H1 (cell line): ENCODE measurements at places on chromosomes 6 and 20. TPM values are rescaled to one million over a fixed set of nuclear protein-coding genes. Genes with fewer than 3 reads are reported as not detected.

FOXA2 gene
- 0.34 TPM in 1 of 2 replicates, not detected in the other for total RNA-seq

CAGE1 gene
- total RNA-seq: 0.09 TPM in 1 of 2 replicates, not detected in the other

PRL gene
- not detected in 2 replicates for total RNA-seq

ORC3 gene
- total RNA-seq: 54.4 and 60.9 TPM in 2 replicates

APOBEC2 gene
- total RNA-seq: not detected in 2 replicates

DNA sequence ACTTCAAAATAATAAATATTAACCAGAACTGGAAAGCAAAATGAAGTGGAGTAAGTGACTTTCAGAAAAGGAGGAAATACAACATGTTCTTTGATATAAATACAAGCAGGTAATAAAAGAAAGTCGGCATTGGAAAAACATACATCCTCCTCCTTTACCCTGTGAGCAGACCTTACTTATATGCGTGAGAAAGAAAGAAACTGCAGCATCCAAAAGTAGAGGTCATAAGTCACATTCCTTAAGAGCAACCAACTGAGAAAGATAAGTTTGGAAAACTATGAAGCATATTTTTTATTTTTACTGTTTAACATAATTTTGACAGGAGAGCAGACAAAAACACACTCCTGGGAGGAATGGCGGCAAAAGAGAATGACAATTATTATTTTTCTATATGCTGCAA lies 155.5 kb downstream of the HACE1 start:
- H3K4me3 ChIP-seq: no peak overlapping the region
- DNase-seq: no peak
- H3K27ac ChIP-seq: no peak overlapping the region
- peaks cover 6% of the 10 kb centered on the region; the same call in 1 of the 2 replicates for H3K4me1 ChIP-seq
- H3K36me3 ChIP-seq: no peaks in the 10 kb centered on the region
- H3K27me3 ChIP-seq: no peaks in the 10 kb centered on the region

GRCh38 chr6:23875006-23875405 lies 251.0 kb upstream of the NRSN1 start:
- no peak overlapping the region for H3K4me3 ChIP-seq
- H3K4me1 ChIP-seq: no peaks in the 10 kb centered on the region
- DNase-seq: no peak
- H3K36me3 ChIP-seq: no peaks in the 10 kb centered on the region
- H3K27ac ChIP-seq: no peak overlapping the region
- H3K27me3 ChIP-seq: no peaks in the 10 kb centered on the region

DNA sequence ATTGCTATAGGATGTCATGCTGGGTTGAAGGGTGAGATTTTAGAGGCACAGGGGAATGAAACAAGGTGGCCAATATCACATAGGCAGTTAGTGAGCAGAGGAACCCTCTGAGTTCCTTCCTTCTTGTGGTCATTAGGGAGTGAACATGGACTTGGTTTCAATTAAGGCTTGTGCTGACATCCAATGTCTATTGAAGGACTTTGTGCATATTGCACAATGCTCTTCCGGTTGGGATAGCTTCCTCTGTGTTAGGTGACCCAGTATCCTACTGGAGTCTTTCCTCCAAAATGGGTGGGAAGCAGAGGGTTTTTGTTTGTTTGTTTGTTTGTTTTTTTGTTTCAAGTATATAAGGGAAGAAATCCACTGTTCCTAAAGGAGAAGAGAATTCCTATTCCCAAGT lies 98.5 kb downstream of the HDGFL1 start:
- H3K4me1 ChIP-seq: no peaks in the 10 kb centered on the region
- no peak overlapping the region for H3K27ac ChIP-seq
- no peak for DNase-seq
- no peaks in the 10 kb centered on the region for H3K27me3 ChIP-seq
- H3K4me3 ChIP-seq: no peak overlapping the region

DNA sequence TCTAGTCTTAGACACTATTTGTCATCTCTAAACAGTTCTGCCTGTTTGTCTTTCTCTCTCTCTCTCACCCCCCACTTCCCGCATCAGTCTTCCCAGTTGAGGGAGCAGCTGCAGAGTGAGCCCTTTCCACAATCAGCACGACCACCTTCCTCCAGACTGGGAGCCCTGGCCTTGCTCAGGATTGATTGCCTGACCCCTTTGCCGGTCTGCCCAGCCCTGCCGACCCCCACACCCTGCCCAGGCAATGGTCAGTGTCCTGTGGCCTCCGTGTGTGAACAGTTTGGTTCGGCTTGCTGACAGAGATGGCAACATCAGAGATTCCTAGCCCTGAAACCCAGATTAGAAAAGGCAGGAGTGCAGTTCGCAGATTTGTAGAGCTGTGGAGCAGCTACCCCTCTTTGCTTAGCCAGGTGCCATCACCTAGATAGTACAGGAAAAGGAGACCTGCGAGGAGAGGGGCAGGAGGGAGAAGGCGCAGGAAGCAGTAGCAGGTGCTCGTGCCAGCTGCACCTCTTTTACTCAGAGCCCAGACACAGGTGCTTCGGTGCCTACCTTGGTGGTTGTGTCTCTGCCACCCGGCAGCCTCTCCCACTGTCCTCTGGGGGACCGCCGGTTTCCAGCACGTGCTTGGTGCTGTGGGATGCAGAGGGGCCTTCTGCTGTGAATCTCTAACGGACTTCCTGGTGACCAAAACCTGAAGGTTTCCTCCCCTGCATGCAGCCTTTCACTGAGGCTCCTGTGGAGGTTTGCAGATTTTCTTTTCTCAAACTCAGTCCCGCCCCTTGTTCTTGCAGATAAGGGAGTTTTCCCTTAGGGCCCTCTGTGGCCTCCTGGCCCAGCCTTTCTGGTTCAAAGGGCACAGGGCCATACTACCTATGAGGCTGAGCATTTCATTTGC lies 92.4 kb downstream of the SCML4 start:
- no peak overlapping the region for H3K27ac ChIP-seq
- DNase-seq: no peak
- H3K27me3 ChIP-seq: no peaks in the 10 kb centered on the region
- 0 out of 2 replicates have a peak, but pooled peaks cover under 1% of the 10 kb centered on the region for H3K4me1 ChIP-seq

GRCh38 chr6:54706391-54706790 lies 140.2 kb upstream of the FAM83B start:
- H3K36me3 ChIP-seq: no peaks in the 10 kb centered on the region
- DNase-seq: no peak
- no peaks in the 10 kb centered on the region for H3K27me3 ChIP-seq
- H3K27ac ChIP-seq: no peak overlapping the region
- H3K4me1 ChIP-seq: peaks cover 5% of the 10 kb centered on the region

DNA sequence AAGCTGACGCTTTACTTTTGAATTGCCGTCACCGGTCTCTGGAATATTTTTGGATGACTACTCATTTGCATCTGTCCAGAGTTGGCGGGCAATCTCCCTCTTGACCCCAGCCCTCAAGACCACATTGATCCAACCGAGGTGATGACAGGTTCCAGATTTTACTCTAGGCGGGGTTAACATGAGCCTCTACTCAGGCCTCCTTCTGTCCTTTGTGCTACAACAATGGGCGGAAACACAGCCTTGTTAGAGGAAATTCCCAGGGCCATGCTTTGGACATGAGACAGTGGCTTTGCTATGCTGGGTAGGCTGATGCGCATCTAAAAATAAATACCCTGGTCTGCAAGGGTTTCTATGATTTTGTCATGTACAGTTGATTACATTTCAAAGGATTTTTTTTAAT lies 27.0 kb upstream of the ADGRF5 start:
- H3K4me3 ChIP-seq: no peak overlapping the region
- no peaks in the 10 kb centered on the region for H3K4me1 ChIP-seq
- H3K36me3 ChIP-seq: no peaks in the 10 kb centered on the region
- no peak for DNase-seq

DNA sequence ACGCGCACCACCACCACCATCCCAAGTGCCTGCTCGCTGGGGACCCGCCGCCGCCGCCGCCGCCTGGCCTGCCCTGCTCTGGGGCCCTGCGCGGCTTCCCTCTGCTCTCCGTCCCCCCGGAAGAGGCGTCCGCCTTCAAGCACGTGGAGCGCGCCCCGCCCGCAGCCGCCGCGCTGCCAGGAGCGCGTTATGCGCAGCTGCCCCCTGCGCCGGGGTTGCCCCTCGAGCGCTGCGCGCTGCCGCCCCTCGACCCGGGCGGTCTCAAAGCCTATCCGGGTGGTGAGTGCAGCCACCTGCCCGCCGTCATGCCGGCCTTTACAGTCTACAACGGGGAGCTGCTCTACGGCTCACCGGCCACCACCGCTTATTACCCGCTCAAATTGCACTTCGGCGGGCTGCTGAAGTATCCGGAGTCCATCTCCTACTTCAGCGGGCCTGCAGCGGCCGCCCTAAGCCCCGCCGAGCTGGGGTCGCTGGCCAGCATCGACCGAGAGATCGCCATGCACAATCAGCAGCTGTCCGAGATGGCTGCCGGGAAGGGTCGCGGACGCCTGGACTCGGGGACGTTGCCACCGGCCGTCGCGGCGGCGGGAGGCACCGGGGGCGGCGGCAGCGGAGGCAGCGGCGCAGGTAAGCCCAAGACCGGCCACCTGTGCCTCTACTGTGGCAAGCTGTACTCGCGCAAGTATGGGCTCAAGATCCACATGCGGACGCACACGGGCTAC lies 7.2 kb downstream of the PRDM13 start:
- peaks cover 12% of the 10 kb centered on the region; the same call in 1 of the 2 replicates for H3K4me1 ChIP-seq
- peaks cover 75% of the 10 kb centered on the region for H3K27me3 ChIP-seq
- H3K4me3 ChIP-seq: peak overlapping the region; percentile 38
- no peak overlapping the region for H3K27ac ChIP-seq
- no peaks in the 10 kb centered on the region for H3K36me3 ChIP-seq
- no peak for DNase-seq
